ENCODE measurements at places on chromosomes 5 and 9. TPM values are rescaled to one million over a fixed set of nuclear protein-coding genes. Genes with fewer than 3 reads are reported as not detected.
A peak's percentile ranks its signal among the peaks of the same experiment; 100 is the strongest.

The SH3TC2 gene
- 3.2 TPM for polyA plus RNA-seq

DNA sequence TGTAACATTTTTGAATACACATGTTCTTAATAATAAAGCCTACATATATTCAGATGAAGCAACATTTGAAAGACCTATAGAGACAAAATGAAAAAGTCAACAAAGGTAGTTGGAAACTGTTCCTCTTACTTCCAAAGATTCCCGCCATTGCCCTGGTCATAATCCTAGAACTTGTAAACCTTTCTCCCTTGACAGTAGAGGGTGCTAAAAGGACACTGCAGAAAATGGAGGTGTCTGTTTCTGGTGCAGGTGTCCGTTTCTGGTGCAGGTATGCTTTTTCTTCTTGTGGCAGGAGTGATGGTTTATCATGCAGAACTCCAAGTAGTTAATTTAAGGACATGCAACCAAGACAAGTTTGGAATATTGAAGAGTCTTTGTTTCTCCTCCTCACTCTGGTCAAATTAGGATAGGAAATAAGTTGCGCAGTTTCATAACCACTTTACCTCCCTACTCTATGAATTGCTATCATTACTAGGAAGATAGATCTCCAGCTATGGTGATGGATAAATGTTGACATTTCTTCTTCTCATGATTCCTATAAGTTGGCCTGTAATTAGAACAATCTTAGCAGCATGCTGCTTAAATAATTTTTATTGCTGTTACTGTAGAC lies 56.0 kb upstream of the FAM174A start:
- peak; percentile 15 for DNase-seq
- H3K27ac ChIP-seq = no peak overlapping the region
- H3K4me1 ChIP-seq = no peaks in the 10 kb centered on the region
- no peaks in the 10 kb centered on the region for H3K36me3 ChIP-seq
- H3K4me3 ChIP-seq = no peak overlapping the region
- H3K27me3 ChIP-seq = no peaks in the 10 kb centered on the region

DNA sequence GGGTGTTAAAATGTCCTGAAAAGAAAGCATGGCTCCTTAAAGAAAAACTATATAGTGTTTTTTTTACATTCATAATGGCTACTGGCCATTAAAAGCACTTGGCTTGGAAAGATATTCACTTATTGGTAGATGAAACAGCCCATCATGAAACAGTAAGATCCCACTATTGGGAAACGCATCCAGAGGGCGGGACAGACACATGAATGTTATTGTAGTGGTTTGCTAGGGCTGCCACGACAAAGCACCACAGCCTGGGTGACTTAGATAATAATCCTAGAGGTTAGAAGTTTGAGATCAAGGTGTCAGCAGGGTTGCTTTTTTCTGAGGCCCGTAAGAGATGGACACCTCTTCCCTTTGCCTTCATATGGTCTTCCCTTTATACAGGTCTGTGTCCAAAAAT lies 139.4 kb upstream of the ANKH start:
- no peak overlapping the region for H3K4me3 ChIP-seq
- no peaks in the 10 kb centered on the region for H3K36me3 ChIP-seq
- H3K27me3 ChIP-seq = peaks cover 2% of the 10 kb centered on the region
- no peak overlapping the region for H3K27ac ChIP-seq

The RABL6 gene
- 56.7 TPM for polyA plus RNA-seq

- DNase-seq = no peak
- no peaks in the 10 kb centered on the region for H3K27me3 ChIP-seq
- no peaks in the 10 kb centered on the region for H3K36me3 ChIP-seq
- no peak overlapping the region for H3K4me3 ChIP-seq
- no peak overlapping the region for H3K27ac ChIP-seq
These were observed 2.1 kb downstream of the BTNL9 start for GRCh38 chr5:181042036-181042713.

DNA sequence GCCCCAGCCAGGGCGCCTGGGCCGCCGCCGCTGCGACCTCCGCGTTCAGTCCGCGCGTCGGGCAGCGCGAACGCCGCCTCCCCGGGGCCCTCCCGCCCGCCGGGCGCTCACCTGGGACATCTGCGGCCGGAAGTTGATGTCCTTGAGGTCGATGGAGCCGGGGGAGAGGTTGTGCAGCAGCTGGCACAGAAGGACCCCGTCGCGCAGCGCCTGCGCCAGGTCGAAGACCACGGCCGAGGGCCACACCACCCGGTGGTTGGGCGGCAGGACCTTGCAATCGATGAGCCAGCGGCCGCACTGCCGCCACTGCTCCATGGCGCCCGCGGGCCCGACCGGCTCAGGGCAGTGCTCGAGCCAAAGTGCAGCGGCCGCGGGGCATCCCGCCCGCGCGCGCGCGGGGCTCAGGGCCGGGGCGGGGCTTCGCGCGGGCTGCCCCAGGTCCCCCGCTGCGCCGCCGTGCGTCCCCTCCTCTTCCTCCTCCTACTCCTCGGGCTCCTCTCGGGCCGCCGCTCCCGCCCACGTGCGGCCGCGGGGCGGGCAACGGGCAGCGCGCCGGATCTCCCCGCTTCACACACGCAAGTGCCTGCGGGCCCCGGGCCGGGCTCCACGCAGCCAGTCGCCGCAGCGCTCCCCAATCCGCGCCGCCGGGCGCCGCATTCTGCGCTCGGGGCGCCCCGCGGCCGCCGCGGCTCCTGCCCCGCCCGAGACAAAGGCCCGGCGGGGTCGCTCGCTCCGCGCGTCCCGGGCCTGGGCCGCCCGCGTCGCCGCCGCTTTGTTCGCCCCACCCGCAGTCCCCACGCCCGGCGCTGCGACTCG lies at the start of gene VAV2:
VAV2 (minus strand) TSS at position 361 of the 816 bp plus-strand sequence; CDS start at position 315, 46 bp downstream.
- H3K4me3 ChIP-seq = peak within 1 kb of the TSS; percentile 60
- peak; percentile 49 for DNase-seq
- H3K36me3 ChIP-seq = no peaks in the 10 kb centered on the region
- H3K4me1 ChIP-seq = peaks cover 16% of the 10 kb centered on the region

DNA sequence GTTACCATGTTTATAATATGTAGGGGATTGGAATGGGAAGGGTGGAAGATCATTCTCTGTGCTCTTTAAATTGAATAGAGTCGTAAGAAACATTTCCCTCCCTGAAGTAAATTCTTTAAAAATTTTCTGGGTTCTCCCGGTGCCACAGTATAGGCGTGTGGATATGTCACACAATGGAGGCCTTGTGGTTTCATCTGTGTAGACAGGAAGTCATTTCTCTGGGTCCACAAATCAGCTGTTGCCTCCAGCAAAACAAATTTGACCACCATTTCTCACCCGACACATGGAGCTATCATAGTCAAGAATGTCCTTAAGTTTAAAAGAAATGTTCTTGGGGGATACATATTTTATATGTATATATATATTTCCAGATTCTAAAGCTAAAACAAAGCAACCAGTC lies 17.4 kb downstream of the CEP78 start:
- no peaks in the 10 kb centered on the region for H3K36me3 ChIP-seq
- H3K27ac ChIP-seq = no peak overlapping the region
- H3K27me3 ChIP-seq = no peaks in the 10 kb centered on the region
- no peaks in the 10 kb centered on the region for H3K4me1 ChIP-seq
- DNase-seq = no peak

GRCh38 chr5:32182463-32183063 lies 8.4 kb upstream of the GOLPH3 start:
- no peaks in the 10 kb centered on the region for H3K27me3 ChIP-seq
- no peak overlapping the region for H3K4me3 ChIP-seq
- no peak for DNase-seq
- H3K4me1 ChIP-seq = no peaks in the 10 kb centered on the region
- H3K36me3 ChIP-seq = no peaks in the 10 kb centered on the region

The TSSK1B gene
- polyA plus RNA-seq = not detected

DNA sequence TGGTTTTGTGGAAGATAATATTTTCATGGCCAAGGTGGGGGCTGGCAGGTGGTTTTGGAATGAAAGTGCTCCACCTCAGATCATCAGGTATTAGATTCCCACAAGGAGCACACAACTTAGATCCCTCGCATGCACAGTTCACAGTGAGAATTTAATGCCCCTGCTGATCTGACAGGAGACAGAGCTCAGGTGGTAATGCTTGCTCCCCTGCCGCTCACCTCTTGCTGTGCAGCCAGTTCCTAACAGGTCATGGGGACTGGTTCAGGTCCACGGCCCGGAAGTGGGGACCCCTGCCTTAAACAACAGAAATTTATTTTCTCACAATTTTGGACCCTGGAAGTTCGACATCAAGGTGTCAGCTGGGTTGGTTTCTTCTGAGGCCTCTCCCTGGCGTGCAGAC lies 668.7 kb upstream of the ZNF608 start:
- no peak for DNase-seq
- H3K27me3 ChIP-seq = no peaks in the 10 kb centered on the region
- no peaks in the 10 kb centered on the region for H3K36me3 ChIP-seq
- no peak overlapping the region for H3K4me3 ChIP-seq

The FAM151B gene
- 4.9 TPM for polyA plus RNA-seq

DNA sequence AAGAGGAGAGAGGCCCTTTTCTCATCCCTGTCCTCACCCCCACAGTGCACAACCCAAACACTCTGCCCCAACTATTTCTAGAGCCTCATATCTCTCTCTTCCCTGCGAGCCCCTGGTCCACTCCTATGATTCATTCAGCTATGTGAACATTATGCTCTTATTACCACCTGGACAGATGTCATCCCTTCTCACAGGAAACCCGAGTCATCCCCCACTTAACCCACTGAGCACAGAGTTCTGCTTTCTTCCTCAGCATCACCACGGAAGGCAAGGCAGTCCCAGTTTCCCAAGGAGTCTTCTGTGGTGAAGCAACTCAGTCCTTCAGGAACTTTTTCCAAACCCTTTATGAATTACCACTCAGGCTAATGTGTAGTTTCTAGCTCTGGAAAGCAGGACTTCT lies 1.3 kb downstream of the DNAI1 start:
- no peak overlapping the region for H3K27ac ChIP-seq
- H3K4me3 ChIP-seq = no peak overlapping the region
- no peaks in the 10 kb centered on the region for H3K36me3 ChIP-seq
- peaks cover 4% of the 10 kb centered on the region for H3K4me1 ChIP-seq
- DNase-seq = no peak

DNA sequence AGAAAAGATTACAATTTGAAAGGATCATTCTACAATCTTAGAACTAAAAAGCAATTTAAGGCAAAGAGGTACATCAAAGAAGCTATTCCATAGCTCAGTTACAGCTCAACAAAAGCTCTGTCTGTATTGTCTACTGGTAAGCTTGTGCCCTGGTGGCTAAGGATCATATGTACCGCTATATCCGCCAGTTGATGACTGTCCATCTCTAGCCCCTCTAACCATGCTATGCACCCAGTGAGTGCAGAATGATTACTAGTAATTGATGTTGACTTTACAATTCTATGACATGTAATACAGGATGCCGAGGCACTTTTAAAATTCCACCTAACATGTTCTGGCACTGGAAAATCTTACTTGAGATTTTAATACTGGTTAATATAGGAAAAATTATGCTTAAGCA lies 13.1 kb downstream of the LOX start:
- no peaks in the 10 kb centered on the region for H3K27me3 ChIP-seq
- H3K4me3 ChIP-seq = no peak overlapping the region
- peaks cover 2% of the 10 kb centered on the region for H3K36me3 ChIP-seq
- H3K4me1 ChIP-seq = peaks cover 2% of the 10 kb centered on the region
- DNase-seq = no peak

- peaks cover 9% of the 10 kb centered on the region for H3K4me1 ChIP-seq
- no peaks in the 10 kb centered on the region for H3K27me3 ChIP-seq
- H3K27ac ChIP-seq = no peak overlapping the region
- DNase-seq = peak; percentile 75
- no peaks in the 10 kb centered on the region for H3K36me3 ChIP-seq
These were observed 38.2 kb downstream of the CLINT1 start for GRCh38 chr5:157820593-157821252.

The CORO2A gene
- polyA plus RNA-seq = 0.11 TPM

GRCh38 chr5:173963867-173964441 lies 25.0 kb upstream of the C5orf47 start:
- peak; percentile 82 for DNase-seq
- H3K36me3 ChIP-seq = no peaks in the 10 kb centered on the region
- H3K27ac ChIP-seq = no peak overlapping the region
- H3K4me1 ChIP-seq = no peaks in the 10 kb centered on the region

GRCh38 chr5:9774472-9775079 lies 144.4 kb upstream of the TAS2R1 start:
- peaks cover 3% of the 10 kb centered on the region for H3K4me1 ChIP-seq
- H3K27me3 ChIP-seq = no peaks in the 10 kb centered on the region
- H3K36me3 ChIP-seq = no peaks in the 10 kb centered on the region
- DNase-seq = peak; percentile 77
- no peak overlapping the region for H3K27ac ChIP-seq

GRCh38 chr5:137365126-137365865 lies 133.8 kb downstream of the SPOCK1 start:
- no peak for DNase-seq
- no peaks in the 10 kb centered on the region for H3K27me3 ChIP-seq
- H3K36me3 ChIP-seq = no peaks in the 10 kb centered on the region
- no peaks in the 10 kb centered on the region for H3K4me1 ChIP-seq
- no peak overlapping the region for H3K4me3 ChIP-seq

The CDHR2 gene
- polyA plus RNA-seq = not detected

- H3K27ac ChIP-seq = no peak overlapping the region
- H3K27me3 ChIP-seq = no peaks in the 10 kb centered on the region
- DNase-seq = no peak
- no peaks in the 10 kb centered on the region for H3K4me1 ChIP-seq
These were observed 284.4 kb upstream of the RFX3 start for GRCh38 chr9:3810231-3810630.

The OSMR gene
- polyA plus RNA-seq = 80.4 TPM

The SLC45A2 gene
- polyA plus RNA-seq = not detected

The FSTL4 gene
- polyA plus RNA-seq = 0.20 TPM

All from fibroblast of lung (primary cell).